Ecto neural progenitor cell (in vitro differentiated cells): ENCODE measurements at places on chromosomes 12 and 14.

- no peak for DNase-seq
Measured at GRCh38 chr12:108612788-108613282, 15.0 kb upstream of the TMEM119 start.

DNA sequence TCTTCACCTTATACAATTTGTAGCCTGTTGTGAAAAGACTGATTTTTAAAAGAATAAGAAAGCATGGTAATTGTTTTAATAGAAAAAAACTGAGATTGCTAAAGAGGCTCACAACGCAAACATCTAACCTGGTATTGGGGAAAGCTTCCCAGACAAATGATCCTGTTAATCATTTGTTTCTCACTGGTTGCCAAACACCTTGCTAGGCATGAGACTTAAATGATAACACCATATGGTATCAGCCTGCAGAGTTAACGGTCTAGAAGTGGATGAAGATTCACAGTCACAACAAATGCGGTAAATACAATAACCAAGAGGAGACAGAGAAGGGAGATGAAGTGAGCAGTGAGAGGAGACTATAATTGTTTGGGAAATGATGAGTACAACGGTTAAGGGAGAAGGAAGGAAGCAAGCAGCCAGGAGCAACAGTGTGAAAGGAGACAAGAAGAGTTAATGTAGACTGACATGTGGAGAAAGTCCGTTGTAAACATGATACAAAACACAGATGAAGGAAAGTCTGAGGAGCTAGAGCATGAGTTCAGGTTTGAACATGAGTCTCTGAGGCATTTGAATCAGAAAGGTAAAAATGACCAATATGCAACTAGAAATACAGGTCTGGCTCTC lies 19.8 kb downstream of the GXYLT1 start:
- DNase-seq: no peak

- DNase-seq: no peak
Measured at GRCh38 chr12:45872446-45872845, 117.9 kb downstream of the SCAF11 start.

DNA sequence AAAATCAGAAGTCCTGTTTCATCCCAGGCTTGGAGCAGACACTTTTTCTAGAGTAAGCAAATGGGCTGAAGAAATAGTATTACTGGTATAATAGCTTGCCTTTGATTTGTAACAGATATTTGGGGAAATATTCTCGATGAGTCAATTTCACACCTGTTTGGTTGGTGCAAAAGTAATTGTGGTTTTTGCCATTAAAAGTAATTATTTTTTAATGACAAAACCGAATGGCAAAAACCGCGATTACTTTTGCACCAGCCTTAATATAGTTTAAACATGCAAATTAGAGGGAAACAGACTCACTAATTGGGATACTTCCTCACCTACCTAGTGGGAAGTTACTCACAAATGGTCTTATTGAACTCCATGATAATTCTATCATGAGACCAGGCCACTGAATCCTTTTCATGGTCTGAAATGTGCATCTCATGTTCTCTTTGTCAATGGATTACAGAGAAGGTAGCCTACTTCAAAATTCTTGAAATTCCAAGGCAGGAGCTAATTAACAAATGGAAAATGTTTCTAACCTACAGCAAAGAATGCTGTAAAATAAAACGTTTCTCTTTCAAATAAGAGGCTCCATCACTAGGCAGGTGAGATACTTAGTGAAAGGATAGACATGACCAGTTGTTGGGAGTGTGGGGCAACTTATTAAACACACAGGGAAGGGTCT lies 391.3 kb downstream of the EMP1 start:
- DNase-seq: no peak
